ENCODE measurements at places on chromosomes 5 and 9. TPM values are rescaled to one million over a fixed set of nuclear protein-coding genes. Genes with fewer than 3 reads are reported as not detected.

DNA sequence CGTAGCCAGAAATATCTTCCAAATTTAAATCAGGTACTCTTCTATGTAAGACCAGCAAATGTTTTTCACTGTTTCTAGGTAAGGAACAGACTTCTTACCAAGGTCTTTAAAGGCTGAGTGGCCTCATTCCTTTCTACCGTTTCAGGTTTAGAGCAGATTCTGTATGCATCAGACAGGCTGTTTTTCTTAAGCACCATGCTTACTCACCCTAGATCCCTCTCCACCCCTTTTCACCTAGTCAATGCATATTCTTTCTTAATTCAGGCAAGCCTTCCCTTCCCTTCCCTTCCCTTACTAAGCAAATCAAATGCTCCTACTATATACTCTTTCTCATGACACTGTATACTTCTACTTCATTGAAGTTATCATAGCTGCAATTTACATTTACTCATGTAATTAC, 70.7 kb downstream of the RFX3 start:
- peak; percentile 42 for DNase-seq

Gene ZSWIM6
- total RNA-seq, result 9.7 TPM

DNA sequence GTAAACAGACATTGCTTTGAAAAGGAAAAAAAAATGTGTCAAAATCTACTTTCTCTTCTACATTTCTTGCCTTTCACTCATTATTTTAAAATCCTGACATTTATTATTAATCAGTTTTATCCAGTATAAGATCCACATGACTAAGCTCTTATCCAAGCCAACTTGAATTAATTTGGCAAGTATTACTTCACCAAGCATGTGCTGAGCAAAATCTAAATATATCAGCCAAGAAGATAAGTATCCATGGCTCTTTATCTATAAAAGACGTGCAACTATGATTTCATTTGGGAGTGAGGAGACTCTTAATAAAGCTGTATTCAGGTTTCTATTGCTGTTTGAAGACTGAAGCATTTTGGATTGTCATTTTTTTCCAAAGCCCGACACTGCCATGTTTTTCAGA, 221.3 kb downstream of the TRIM36 start:
- no peak for DNase-seq

DNA sequence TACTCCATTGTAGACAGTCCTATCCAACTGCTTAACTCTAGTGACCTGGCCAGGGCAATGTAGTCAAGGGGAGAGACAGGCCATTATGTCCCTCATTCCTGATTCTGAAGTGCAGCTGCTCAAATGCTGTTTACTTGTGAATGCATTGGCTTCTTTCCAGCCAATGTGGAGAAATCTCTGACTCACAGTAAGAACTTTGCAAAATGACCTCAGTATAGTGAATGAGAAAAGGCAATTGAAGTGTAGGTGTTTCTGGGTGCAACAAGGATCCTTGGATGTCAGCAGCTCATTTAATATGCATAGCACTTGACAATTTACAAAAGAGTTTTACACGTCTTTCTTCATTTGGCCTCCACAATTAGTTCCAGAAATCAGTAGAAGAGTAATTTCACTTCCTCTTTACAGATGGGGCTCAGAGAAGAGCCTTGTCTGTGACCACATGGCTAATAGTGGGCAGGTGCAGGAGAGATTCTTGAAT, 367.2 kb downstream of the OSTF1 start:
- DNase-seq, result peak; percentile 7

Gene MZB1
- not detected for total RNA-seq
